CD4-positive, alpha-beta T cell treated with Interleukin-2 at 100 ng/mL for 4 hours (primary cell): ENCODE measurements at places on chromosomes 7 and 10.

DNA sequence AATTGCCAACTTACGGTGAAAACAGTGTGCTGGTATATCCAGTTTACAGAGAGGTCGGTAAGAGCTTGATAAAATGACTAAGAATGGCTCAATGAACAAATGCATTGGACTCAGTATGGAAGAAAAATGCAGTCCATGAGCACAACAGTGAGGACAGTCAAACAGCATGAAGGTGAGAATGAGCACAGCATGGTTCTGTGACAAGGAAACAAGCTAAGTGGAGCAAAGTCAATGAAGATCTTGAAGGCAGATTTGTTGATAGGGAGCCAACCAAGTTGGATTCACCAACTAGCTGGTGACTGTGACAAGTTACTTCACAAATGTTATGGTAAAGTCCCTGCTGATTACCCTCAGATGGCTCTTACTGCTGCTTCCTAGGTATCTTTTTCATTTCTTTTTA is 75.9 kb downstream of the SHOC2 start:
- no peak for DNase-seq

- no peak for DNase-seq
Observed at GRCh38 chr7:30117896-30118295, 16.9 kb upstream of the MTURN start.

DNA sequence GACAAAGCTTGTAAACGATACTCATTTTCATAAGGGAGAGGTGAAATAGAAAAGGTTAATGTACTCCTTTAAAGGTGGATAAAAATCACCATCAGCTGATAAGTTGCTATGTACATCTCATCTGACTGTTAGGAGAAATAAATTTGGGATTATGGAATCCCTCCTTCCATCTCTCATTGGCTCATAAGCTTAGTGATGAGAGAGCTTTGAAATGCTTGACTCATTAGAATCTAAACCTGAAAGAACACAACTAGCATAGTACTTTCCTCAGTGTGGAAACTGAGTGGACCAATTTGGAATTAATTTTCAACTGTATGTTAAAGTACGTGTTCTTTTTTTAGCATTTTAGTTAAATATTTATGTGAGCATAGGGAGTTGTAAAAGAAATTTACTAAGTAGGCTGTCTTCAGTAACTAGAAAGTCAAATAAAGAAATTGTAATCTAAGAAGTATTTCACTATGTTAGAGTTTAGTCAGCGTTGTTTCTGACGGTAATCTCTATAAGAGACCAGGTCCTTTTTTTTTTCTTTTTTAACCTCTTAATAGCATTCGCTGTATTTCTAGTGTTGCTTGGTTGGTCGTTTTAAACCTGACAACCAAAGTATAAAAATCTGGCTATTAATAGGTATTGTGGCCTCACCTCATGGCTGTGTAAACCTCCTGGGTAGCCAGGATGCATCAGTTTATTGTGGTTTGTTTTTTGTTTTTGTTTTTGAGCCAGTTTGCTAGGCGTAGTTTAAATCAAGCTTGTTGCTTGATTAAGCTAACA is 34.4 kb downstream of the FHIP2A start:
- no peak for DNase-seq

DNA sequence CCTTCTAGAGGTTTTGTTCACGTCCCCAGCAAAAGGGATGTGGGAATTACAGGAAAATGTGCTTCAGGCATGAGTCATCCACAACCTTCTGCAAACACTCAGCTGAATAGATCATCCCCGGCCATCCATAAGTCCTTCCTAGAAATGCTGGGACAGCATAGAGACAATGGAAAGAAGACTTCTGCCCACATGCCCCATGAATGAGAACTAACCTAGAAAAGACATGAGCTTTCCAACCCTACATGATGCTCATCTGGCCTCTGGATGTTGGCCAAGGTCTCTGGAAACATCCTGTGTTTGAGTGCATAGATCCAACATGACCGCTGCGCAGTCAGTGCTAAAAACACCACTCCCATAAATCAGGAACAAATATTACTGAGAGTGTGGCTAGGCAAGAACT is 277.5 kb downstream of the PLXNA4 start:
- DNase-seq: no peak

GRCh38 chr10:96275685-96276418 is 4.5 kb upstream of the BLNK start:
- DNase-seq: no peak

DNA sequence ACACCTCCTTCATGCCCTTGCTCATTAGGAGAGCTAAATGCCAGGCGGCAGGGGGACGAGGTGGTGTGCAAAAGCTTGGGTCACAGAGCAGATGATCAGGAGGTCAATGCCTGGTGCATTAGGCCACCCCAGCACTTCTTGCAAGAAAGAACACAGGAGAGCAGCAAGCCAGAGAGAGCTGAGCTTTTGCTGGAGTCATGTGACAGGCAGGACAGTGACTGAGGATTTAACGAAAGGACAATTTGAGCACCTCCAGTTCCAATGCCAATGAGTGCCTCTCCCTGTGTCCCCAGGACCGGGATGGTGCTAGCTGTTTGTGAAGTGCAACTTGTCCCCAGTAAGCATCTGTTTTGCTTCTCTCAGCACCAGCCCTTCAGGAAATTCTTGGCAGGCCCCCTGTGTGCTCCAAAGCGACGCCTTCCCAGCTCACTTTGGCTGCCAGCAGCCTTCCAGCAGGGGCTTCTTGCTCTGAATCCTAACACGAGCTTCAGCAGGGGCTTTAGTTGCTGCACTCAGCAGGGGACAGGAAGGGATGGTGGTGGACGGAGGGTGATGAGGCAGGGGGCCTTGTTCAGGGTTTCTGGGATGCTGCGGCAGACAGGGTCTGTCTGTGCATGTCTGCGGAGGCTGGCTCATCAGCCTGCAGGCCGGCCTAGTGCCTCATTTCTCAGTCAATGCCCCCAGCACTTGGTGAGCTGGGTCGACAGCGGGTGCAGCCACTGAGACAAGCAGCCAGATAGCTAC is 368.1 kb downstream of the RPS24 start:
- DNase-seq: no peak
